ENCODE measurements at places on chromosomes 11 and 22.

GRCh38 chr11:110022548-110022947 lies 70.6 kb upstream of the ZC3H12C start:
- DNase-seq = no peak

GRCh38 chr11:2700415-2701211 lies 819 bp upstream of the KCNQ1OT1 start:
- DNase-seq = no peak

DNA sequence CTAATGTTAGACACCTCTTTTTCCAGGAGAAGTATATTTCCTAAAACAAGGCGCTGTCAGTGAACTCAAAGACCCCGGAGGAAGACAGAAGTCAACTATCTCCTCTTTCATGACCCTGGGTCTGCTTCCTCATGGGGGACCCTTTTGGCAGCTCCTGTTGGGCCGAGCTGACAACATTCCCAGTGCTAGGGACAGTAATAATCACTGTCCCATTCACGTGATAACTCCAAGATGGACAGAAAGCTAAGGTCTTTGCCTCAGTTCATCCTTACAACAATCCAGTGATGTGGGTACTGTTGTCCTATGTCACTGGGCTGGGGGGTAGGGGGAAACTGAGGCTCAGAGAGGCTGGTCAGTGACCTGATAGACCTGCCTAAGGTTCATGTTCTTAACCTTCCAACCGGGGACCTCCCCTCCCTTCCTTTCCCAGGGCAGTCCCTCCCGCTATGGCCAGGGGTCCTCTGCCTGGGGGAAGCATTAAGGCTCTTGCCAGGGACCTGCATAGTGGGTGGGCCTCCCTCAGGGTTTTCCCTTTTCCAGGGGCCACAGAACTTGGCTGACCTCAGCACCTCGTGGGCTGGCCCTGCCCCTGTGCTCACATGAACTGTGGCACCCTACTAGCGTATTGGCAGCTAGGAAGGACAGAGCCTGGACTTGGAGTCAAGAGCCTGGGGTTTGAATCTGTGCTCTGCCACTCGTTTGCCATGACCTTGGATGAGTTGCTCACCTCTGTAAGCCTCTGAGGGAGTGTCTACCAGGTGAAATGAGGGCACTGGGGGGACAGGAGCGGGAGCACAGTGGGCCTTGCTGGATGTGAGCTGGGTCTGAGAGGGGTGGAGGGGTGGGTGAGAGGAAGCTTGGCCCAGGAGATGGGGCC lies 53.6 kb downstream of the LRRC32 start:
- no peak for DNase-seq

- no peak for DNase-seq
Observed at GRCh38 chr22:28734393-28734792, 7.2 kb downstream of the CHEK2 start.

DNA sequence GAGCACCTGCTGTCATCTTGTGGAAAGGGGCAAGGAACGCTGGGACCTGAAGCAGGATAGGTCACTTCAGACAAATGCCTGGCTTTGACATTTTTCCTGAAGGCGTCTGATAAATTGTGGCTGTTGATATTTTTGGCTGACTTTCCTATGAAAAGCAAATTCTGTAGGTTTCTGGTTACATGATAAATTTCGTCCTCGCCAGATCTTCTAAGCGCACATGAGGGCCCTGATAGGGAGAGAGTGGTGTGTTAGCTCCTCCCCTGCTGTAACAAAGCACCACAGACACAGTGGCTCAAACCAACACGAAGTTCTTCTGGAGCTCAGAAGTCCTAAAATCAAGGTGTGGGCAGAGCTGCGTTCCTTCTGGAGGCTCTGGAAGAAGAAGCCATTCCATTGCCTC lies 19.6 kb downstream of the APOL4 start:
- no peak for DNase-seq

Measured in D341Med (cell line).